Iris pigment epithelial cell (primary cell): ENCODE measurements at places on chromosomes 4 and X.

DNA sequence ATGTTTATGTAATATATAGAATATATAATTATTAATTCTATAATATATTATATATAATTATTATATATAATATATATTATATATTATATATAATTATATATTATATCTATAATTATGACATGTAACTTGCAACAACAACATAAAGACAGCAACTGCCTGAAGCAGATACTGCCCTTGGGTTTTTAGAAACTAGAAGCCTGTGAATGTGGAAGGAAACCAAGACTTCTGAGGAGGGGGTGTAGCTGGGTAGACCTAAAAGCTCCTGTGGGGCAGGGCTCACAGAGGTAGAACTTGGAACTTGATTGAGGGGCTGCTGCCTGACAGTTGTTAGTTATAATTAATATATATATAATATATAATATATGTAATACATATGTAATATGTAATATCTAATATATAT, 167.2 kb upstream of the SLIT2 start:
- DNase-seq: no peak

DNA sequence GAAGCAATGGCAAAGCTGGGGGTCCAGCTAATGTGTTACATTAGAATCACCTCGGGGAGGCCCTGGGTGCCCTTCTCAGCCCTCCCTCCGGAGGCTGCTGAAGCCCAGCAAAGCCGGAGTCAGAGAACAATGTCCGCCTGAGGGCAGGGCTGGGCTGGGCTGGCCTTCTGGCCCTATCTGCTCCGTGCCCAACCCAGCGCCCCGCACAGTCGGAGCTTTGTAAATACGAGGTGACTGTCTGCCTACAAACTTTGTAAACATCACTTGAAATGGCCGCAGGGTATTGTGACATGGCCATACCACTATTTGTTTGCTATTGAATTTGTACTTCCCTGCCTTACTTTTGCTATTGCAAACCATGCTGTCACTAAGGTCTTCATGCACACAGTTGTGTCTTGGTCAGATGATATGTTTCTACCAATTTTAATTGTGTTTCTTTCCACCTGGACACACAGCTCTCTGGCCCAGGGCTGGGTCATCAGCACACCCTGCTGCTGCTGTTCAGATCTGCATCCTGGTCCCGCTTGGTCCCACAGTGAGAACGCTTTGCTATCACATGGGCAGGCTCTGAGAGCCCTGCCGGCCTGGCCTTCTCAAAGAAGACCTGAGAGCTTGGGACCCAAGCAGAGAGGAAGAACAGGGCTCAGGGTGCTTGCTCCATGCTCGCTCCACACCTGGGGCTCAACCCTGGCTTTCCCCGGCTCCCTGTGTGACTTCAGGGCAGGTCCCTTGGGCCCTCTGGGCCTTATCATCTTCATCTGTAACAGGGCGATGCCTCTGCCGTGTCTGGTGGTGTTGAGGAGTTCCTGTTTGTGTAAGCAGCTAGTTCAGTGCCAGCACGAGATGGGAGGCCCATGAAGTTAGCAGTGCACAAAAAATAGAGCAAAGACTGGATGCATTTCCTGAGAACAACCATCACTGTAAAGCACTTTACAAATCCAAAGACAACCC, 2.3 kb downstream of the S100P start:
- DNase-seq: peak; percentile 50

GRCh38 chr4:182593402-182593801, 323.8 kb downstream of the DCTD start:
- DNase-seq: no peak

- no peak for DNase-seq
Observed at GRCh38 chr4:78581618-78582017, 30.0 kb downstream of the ANXA3 start.

- no peak for DNase-seq
Observed at GRCh38 chrX:36501169-36501702, 506.9 kb upstream of the FAM47C start.

DNA sequence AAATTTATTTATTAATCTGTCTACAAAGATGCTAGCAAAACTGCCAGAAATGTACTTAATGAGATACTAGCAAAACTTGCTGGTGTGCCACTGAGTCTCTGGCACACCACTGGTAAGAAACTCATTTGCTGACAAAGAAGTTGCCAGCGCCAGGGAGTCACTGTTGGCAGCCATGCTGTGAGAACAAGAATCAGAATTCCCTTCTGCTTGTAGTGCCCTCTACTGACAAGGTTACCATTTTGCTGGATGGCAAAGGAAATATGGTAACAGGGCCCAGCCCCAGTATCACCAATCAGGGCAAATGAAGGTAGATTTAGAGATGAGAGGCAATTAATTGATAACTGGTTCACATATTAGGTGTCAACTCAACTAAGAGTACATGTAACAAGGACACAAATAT, 750.1 kb upstream of the ADGRL3 start:
- DNase-seq: no peak

DNA sequence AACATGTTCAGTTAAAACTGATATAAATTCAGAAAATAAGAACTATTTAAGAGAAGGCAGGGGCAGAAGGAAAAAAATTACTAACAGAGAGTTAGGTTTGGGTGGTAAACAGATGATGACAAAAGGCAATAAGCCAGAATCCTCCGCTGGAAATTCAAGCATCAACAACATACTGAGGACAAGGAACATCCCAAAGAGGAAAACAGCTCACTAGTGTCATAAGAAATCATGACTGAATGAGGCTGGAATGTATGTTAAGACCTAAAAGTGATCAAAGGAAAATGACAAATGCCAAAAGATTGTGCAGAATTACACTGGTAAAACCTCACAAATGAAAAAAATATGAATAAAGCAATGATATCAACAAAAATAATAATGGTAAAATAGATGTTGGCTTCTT, 88.4 kb downstream of the WDFY3 start:
- DNase-seq: peak; percentile 93

- no peak for DNase-seq
Observed at GRCh38 chrX:30955687-30956086, 66.6 kb upstream of the TAB3 start.

DNA sequence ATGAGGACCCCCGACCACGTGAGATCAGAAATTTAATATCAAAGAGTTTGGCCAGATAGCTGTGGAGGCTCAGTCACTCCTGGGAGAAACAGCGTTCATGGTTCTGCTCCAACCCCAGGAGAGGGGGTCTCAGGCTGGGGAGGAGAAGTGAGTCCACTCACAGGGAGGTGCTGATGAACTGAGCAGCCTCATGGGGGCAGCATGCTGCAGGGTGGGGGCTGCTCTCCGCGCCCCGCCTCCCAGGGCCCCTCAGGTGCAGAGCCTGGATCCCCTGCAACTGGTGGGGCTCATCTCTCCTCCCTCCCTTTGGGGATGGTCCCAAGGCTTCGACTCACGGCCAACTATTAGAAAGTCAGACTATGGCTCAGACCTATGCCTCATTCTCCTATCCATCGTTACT, 26.6 kb upstream of the C4orf50 start:
- DNase-seq: no peak

DNA sequence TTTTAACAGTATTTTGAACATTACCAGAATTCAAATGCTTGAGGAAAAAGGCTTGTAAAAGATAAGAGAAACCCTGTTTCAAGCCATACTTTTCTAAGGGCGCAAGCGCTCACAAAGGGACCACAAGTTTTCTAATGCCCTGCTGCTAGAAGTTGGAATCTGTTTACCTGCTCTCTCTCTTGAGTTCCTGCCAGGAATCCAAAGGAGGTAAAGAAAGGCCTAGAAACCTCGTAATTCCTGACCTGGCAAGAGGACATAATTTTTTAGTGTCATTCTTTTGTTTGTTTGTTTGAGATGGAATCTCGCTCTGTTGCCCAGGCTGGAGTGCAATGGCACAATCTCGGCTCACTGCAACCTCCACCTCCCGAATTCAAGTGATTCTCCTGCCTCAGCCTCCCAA, 1.4 kb upstream of the FUNDC1 start:
- no peak for DNase-seq

DNA sequence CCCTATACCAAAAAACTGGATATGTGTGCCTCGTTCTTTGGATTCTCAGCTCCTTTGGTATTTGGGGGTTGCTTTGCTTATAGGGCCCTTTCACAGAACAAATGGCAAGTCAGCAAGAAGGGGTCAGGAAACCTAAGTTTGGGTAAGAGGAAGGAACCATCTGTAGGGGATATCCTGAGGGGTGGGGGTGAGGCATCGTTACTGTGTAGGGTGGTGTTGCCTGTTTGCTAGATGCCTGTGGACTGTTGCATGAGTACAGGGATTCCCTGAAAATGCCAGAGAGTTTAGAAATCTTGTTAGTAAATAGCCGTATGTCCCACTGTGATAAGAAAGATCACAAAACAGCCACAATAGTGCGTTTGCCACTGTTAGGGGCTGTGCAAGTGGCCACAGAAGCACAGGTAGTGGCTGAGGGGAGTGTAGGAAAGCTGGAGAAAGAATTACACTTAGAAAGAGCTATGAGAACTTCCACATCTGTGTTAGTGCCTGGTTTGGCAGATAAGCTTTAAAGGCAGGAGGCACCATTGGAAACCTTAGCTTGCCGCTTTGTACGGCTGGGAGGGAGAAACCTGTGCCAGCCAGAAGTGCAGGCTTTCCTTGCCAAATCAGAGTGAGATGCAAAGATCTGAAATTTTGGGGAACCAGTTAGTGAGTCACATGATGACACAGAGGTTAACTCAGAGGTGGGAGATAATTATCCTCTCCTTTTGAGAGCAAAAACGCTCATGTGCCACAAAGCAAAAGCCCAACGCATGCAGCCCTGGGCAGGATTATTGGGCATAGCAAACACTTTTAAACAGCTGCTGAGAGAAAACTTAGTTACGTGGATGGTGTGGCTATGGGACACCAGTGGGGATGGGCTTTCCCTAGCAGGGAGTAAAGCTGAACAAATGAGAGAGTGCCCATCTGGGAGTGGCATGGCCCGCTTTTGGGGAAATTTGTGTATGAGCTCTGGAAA, 343.7 kb downstream of the ARAP2 start:
- no peak for DNase-seq

- DNase-seq: peak; percentile 72
Observed at GRCh38 chr4:73815145-73815544, 21.3 kb upstream of the CXCL6 start.

- no peak for DNase-seq
Observed at GRCh38 chr4:84917086-84917821, 49.2 kb downstream of the WDFY3 start.

GRCh38 chr4:75561789-75562188, 5.9 kb downstream of the ODAPH start:
- DNase-seq: peak; percentile 36

GRCh38 chr4:184769141-184769765, 35.4 kb upstream of the CENPU start:
- DNase-seq: no peak
